Activated effector memory CD4-positive, alpha-beta T cell treated with Interleukin-2 at 50 U/mL for 16 hours (primary cell): ENCODE measurements at places on chromosomes 4 and X.

- DNase-seq, result no peak
Measured at GRCh38 chrX:132364313-132364712, 124.5 kb downstream of the MBNL3 start.

- DNase-seq, result no peak
Measured at GRCh38 chr4:137627739-137628460, 95.6 kb upstream of the PCDH18 start.

- no peak for DNase-seq
Measured at GRCh38 chrX:45083314-45083713, 117.4 kb downstream of the DIPK2B start.

- no peak for DNase-seq
Measured at GRCh38 chr4:31272331-31273061, 552.3 kb downstream of the PCDH7 start.
